ENCODE measurements at places on chromosomes 2 and 18.

DNA sequence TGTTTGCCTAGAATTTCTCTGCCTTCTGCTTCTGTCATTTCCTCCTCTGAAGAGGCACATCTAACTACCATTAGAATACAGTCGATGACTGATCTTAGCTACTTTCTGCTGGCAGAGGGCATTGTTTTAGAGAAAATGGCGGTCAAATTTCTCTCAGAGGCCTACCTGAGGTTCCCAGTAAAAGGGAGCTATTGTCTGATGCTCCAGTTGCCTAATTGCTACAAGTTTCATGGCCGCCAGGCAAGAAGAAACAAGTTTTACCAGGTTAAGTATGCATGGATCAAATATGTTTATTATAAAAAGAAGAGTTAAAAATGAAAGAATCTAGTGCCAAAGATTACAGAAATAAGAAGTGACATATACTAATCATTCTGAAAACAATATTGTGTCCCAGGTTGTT lies 416.6 kb downstream of the DSC3 start:
- no peak for DNase-seq

- DNase-seq = no peak
Observed at GRCh38 chr2:237688081-237688480, 60.7 kb downstream of the LRRFIP1 start.

- no peak for DNase-seq
Observed at GRCh38 chr2:161556440-161556839, 67.8 kb upstream of the SLC4A10 start.

GRCh38 chr2:224927646-224928173 lies 114.6 kb downstream of the DOCK10 start:
- DNase-seq = no peak

- DNase-seq = no peak
Observed at GRCh38 chr2:169928463-169928864, 101.2 kb downstream of the UBR3 start.

GRCh38 chr2:46701152-46701551 lies 214.5 kb downstream of the MCFD2 start:
- DNase-seq = no peak

DNA sequence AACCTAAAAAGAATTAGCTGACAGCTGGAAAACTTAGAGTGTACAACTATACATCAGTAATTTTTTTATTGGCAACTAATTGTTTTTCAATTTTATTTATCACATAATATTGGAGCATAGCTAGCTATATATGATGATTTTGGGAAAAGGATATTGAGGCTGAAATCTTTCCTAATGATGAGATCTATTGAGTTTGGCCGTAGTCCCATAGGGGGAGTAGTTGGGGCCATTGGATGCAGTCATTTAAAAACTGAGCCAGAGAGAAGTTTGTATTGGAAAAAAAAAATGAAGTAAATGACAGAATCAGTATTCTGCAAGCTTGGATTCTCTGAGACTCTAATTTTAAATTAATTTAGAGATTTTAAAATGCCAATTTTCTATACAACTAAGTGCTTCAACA lies 179.8 kb downstream of the LTBP1 start:
- no peak for DNase-seq

DNA sequence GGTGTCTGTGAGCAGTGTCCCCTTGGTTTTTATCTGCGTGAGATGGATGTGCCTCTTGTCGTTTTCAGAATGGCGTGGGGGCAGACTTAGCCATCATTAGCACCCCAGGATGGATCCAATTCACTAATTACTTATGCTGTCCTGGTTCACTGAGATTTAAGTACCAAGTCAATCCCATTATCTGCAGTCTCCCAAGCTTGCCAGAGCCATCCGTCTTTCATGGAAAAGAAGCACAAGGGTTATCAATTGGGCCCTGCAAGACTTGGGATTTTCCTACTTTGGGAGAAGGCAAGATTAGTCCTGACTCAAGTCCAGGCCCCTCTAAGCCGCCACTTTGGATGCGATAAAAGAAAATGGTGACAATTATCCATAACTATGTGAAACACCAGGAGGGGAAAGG lies 404.0 kb downstream of the TMEM182 start:
- DNase-seq = no peak

- DNase-seq = no peak
Observed at GRCh38 chr2:120206022-120206581, 17.1 kb downstream of the TMEM185B start.

- no peak for DNase-seq
Observed at GRCh38 chr18:76514573-76514972, 19.5 kb upstream of the ZNF516 start.

GRCh38 chr2:138787053-138787666 lies 7.0 kb upstream of the NXPH2 start:
- DNase-seq = no peak

DNA sequence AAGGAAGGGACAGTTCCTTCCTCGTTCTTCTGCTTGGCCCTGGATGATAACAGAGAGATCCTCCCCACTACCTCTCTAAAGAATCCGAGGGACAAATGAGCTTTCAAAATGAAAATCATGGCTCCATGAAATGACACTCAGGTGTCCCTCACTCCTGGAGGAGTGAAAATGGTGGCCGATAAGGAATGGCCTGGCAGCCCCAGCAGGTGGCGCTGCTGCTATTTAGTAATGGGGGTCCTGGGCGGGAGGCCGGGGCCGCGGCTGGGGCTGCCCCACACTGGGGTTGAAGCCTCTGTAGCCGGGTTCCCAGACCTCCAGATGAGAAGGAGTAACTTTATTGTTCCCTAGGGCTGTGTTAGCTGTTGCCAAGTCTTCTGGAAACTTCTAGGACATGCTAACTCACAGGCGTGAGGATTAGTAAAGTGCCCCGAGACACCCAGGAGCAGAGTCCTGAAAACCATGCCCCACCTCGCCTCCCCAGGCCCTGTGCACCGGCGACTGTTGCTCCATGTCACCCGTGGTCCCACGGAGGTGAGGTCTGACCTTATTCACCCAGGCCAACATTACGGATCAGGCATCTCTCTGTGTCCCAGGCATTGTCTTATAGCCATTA lies 138.0 kb downstream of the CTIF start:
- DNase-seq = peak; percentile 18

- no peak for DNase-seq
Observed at GRCh38 chr2:222604749-222605515, 51.0 kb downstream of the FARSB start.

- DNase-seq = no peak
Observed at GRCh38 chr2:237291138-237291792, 122.7 kb downstream of the COL6A3 start.

GRCh38 chr2:108620656-108621055 lies 86.4 kb downstream of the LIMS1 start:
- DNase-seq = no peak

- no peak for DNase-seq
Observed at GRCh38 chr2:98040331-98040939, 44.7 kb upstream of the TMEM131 start.

DNA sequence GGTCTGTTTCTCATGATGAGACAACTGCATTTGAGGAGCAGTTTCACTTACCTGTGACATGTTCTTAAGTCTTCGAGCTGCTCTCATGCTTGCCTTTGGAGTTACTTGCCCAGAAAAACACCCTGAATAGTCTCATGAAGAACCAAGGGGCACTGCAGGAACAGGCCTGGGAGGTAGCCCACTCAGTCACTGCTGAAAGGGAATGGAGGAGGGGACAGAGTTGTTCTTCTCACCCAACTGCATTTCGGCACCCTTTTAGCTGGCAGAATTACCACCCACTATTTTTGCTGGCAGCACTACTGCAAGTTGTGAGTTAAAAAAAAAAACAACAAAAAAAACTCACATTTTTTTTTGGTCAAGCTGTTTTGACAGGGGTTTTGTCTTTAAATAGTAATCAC lies 181.9 kb downstream of the PTPRM start:
- no peak for DNase-seq

- DNase-seq = no peak
Observed at GRCh38 chr2:171390941-171391516, 42.8 kb downstream of the METTL8 start.

DNA sequence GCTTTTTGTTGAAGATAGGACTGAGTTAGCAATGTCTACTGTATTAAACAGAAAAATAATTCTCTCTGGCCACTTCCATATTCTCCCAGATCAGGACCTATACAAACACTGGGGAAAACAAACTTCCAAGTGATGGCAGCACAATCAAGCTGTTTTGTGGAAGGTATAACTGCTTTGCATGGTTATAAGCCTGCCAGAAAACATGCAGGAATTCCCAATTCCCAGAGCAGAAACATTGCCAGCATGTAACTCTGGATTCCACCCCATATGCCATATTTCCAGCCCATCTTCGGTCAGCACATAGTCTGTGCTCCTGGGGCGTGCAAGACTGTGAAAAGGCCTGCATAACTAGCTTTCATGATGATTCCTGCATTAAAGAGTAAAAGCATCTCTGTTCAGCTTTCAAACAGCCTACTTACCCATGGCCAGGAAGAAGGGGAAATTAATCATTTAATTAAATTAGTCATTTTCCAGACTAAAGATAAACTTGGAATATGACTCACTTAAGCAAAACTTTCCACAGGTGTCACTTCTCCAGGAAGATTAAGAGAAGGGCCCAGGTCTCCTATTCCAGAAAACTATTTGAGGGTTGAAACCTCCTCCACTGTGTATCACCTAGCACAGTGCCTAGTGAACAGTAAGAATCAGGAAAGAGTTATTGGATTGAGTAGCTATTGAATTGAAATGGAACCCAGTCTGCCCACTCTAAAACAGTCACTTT lies 280.5 kb downstream of the NRXN1 start:
- DNase-seq = no peak

GRCh38 chr18:48845174-48845573 lies 105.6 kb downstream of the SMAD7 start:
- no peak for DNase-seq

- peak; percentile 44 for DNase-seq
Observed at GRCh38 chr18:79524181-79525078, 128.7 kb downstream of the NFATC1 start.

DNA sequence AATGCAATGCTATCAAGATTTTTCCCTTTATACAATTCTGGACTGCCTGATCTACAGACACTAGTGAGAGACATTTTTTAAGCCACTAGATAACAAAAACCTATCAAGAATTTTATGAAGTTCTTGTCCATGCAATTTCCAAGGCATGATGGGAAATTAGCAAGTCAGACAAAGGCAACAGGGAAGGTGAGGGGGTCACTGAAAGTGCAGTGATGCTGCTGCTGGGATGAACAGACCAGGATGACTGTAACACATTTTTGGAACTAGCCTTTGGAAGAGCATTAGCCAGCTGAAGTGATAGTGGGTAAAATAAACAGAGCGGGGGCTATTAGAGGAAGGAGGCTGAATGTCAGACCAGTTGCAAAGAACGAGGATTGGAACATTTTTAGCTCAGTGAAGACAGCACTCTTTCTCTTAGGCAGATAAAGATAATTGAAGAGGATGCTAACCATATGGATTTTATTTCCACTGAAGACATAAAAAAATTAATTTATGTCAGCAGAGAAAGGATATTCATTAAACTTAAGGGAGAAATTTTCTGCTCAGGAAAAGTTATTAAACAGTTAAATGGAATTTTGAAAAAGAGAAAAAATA lies 17.9 kb downstream of the NRXN1 start:
- DNase-seq = no peak

GRCh38 chr2:119431155-119431975 lies at the start of gene TMEM37:
Gene TMEM37 (plus strand): TSS chr2:119431854. CDS start chr2:119431904, 50 bp downstream.
- no peak for DNase-seq

- no peak for DNase-seq
Observed at GRCh38 chr2:233084488-233084887, 24.3 kb downstream of the INPP5D start.

DNA sequence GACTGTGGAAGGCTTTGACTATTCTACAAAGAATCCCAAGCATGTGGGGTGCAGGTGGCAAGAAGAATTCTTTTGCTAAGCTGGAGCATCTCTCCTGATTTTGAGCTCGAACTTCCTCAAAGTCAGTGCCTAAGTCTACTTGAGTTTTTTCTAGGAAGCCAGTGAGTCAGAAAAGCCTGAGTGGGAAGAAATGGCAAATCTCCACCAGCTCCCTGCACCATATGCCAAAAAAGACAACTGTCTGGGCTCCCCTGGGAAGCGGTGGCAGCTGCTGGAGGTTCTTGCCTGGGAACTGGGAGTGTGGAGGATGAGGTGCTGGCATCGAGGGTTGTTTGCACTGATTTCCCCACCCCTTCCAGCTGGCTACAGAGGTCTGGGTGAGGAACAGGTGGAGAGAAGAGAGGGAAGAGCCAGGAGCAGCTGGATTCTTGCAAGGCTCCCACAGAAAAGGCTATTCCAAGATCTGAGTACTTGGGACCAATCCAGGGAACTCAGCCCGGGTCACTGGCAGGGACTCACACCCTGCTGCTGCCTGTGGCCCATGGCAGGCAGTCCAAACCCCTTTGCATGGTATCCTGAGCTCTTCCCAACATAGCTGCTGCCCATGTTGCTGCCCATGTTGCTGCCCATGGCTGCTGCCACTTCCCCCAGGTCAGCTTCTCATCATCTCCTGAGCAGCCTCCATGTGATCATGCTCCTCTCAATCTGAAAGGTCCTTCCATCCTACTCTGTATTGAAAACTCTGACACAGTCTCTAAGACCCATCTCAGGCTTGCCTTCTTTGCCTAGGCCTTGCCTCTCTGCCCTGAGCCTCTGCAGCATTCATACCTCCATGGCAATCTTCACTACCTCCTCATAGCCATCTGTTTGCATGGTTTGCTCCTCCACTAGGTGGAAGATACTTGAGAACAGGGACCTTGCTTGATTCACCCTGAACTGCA lies 128.3 kb upstream of the SPATS2L start:
- DNase-seq = no peak

DNA sequence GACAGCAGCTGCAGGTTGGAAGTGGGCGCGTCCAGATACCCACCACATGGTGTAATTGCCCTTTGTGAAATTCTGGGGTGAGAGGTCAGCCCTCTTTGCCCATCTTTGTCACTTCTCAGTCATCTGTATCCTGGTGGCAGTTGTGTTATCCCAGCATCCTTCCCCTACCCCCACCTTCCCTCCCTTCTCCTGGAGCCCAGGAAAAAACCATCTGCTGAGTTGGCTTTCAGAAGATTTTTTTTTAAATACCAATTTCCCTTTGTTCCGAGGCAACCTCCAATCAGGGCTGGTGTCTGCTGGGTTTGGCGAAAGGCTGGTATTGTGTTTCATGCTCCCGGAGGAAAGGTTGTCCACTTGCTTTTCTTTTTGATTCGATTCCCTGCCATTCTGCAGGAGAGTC lies 35.2 kb downstream of the SETBP1 start:
- no peak for DNase-seq

- no peak for DNase-seq
Observed at GRCh38 chr18:40407909-40408308, 1547.1 kb upstream of the PIK3C3 start.

DNA sequence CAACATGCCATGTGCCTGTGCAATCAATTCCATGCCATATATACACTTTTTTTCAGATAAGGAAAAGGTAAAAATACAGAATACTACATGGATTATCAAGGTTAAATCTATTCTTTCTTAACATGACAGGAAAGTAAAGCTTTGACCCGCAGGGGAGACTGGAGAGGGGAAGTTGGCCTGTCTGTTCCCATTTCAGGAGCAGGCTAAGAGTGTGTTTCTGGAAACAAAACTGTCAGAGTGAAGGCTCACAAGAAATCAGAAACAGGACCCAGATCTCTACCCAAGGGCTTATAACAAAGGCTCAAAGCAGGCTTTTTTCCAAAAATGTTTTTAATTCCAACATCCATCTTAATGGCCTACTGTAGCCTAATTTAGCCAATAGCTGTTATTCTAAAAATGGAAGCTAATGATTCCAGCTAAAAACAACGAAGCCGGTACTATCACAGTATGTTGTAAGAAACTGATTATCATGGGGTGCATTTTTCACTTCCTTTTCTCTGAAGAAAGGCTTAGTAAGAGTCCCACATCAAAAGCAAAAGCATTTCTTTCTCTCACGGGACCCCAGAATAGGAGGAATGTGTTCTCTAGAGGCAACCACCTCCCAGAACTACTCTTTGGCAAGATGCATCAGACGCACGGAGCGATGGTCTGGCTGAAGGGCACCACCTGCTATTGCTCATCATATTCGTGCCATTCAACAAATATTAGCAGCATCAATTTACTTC lies 41.4 kb downstream of the FECH start:
- DNase-seq = no peak
